ENCODE measurements at places on chromosomes 7 and 10. TPM values are rescaled to one million over a fixed set of nuclear protein-coding genes. Genes with fewer than 3 reads are reported as not detected.

HGF gene
- 26.5 TPM for total RNA-seq

GRCh38 chr7:140330128-140330527 is 68.2 kb downstream of the SLC37A3 start:
- no peak for DNase-seq

GRCh38 chr10:44647877-44648542 is 263.1 kb upstream of the CXCL12 start:
- DNase-seq = no peak

POLD2 gene
- 60.2 TPM for total RNA-seq

- DNase-seq = no peak
Observed at GRCh38 chr7:134505856-134506255, 21.5 kb upstream of the AKR1B10 start.

- no peak for DNase-seq
Observed at GRCh38 chr10:78552261-78552811, 516.4 kb upstream of the ZMIZ1 start.

DNA sequence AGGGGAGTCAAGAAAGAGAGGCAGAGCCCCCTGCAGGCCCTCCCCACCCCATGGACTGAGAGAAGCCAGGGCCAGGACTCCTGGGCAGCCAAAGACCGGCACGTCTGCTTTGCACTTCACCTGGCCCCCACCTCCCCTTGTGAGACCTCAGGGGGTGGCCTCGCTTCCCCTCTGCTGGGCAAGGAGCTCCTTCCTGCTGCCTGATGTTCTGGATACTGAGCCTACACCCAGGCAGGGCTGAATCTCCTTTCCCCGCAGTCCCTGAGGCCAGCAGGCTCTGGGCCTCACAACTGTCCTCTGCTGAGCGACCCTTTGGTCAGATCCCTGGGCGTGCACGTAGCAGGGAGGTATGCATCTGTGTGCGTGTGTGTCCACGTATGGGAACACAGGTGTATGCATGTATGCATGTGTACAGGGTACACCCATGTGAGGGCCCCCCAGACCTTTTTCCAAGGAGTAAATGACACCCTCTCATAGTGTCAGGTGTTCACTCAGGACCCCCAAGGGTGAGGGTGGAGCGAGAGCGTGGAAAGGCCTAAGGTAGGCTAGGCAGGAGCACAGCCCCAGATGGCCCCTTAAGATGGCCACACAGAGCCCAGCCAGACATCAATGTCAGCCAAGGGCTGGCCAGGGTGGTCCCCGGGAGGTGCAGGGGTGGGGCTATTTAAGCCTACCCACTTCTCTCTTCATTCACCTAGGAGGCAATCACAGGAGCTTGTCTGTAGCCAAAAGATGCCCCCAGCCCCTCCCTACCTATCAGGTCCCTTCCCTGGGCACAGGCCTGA is 1.9 kb upstream of the RET start:
- DNase-seq = no peak

DNA sequence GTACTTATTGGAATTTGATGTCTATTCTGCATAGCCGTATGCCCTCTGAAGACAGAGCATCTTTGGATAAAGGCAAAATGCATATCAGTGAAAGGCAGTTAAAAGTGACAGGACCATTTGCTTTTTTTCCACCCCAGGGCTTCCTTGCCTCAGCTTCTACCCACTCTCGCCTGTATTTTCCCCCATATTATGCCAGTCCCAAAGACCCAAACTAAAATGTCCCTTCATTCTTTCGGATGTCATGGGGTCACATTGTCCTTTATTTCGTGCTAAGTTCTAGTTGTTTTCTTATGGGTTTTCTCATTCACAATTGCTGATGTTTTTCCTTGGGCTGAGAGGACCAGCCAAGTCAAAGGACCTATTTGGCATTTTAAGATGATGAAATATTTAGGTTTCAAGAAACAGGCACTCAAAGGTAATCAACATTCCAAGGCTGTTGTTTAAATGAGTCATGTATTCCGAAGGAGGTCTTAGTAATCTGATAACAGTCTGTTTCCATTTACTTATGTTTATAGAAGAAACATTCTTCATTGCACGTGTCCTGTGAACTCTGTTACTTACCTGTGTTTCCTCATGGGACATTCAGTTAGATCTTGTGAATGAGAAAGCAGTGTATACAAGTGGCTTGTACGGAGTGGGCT is 74.1 kb downstream of the DNAH11 start:
- DNase-seq = no peak

DNA sequence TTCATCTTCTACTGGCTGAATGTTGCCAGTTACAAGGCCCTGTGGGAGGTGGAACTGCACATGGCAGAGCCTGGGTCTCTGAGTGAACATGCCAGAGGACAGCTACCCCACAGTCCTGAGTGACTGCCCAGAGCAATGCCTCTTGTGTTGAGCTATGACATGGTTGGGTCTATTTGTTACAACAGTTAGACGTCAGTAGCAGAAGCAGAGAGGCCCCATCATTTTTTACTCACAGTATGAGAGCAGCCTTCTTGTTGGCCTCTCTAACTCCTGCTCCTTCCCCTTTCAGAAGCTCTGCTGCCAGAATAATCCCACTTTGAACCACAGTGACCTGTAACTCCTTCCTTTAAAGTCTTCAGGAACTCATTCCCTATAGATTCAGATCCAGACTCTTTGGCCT is 30.8 kb upstream of the NRP1 start:
- no peak for DNase-seq

DNA sequence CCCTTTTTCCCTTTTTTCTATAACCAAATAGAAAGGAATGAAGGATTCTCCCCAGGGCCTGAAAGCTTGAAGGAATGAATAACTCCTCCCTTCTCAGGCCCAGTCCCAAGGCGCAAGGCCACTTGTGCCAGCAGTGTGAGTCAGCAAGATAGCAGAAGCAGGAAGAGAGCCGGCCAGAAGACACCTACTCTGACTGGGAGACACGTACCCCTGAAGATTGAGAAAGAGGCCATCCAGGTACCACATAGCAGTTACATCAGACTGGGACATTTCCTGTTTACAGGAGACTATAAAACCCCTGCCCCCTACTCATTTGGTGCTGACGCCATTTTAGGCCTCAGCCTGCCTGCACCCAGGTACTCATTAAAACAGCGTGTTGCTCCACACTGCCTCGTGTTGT is 65.5 kb downstream of the LRRC17 start:
- no peak for DNase-seq

GRCh38 chr10:33556620-33557019 is 222.2 kb upstream of the NRP1 start:
- DNase-seq = no peak

GRCh38 chr7:103141753-103142404 is 7.0 kb downstream of the NAPEPLD start:
- no peak for DNase-seq

- DNase-seq = no peak
Observed at GRCh38 chr10:99010286-99010685, 225.4 kb downstream of the HPSE2 start.

DNA sequence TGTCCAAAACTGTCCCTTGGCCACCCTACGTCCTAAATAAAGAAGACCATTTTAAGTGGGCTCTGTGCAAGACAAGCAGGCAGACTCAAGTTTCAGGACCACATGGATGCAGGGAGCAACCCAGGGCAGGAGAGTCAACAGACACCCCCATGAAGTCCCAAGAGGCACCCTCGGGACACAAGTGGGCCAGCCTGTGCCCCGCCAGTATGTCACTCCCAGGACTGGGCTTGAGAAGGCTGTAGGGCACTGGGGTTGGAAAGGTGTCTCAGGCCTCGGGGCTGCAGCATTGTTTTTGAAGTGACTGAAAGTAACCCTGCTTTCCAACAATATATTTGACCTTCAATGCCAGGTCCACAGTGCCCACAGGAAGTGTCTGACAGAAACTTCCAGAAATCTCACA is 157.4 kb downstream of the TNS3 start:
- no peak for DNase-seq

CUZD1 gene
- total RNA-seq = 0.78 TPM

RARRES2 gene
- total RNA-seq = 259 TPM

- DNase-seq = no peak
Observed at GRCh38 chr7:88310956-88311674, 4.4 kb upstream of the STEAP4 start.

RGR gene
- 0.41 TPM for total RNA-seq

DNA sequence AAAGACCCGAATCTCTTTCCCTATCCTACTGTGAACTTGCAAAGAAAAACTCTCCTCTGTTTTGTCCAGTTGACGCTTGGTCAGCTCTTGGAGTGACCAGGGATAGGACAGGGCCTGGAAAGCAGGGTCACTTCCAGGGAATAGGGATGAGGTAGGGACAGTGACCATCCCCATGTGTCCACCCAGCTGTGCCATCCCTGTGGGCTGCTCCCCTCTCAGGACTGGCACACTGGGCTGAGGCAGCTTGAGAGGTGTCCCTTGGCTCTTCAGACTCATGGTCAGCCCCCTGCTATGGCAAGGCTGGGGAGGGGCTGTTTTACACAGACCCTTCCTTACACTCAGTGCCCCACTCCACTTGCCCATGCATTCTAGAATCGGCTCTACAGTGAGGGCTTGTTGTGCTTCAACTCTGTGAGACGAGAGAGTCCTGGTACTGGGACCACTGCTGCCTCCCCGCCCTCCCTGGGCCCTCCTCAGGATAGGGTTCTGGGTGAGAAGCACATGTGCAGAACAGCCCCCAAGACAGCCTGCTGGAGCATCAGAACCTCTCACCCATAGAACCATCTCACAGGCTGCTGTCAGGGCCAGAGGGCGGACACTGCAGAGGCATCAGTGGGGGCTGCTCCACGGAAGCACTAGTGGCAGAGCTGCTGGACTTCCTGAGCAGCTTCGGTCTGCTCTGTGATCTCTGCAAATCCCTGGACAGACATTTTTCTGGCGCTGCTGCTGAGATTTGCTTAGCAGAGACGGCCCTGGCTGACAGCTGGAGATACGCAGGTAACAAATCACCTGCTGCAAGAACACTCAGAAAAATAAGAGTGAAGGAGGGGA is 202.8 kb upstream of the CXCL12 start:
- DNase-seq = no peak

GRCh38 chr10:102113956-102114857 is 6.0 kb downstream of the LDB1 start:
- DNase-seq = peak; percentile 69

DNA sequence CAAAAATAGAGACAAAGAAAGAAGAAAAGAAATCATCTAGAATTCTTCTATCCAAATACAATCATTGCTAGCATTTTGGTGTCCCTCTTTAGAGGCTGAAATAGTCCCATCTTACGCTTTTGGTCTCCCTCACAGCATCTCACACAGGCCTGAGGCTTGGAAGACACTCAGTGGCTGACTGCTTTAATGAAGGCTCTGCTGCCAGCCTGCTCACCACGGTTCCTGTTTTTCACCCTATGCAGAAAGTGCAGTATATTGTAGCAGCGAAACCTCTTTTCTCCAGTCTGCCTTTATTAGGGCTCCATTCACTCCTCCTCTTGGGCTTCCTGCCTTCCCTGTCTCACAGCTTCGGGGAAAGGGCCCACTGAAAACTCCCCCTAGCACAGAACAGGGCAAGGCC is 102.2 kb downstream of the JCAD start:
- no peak for DNase-seq

- no peak for DNase-seq
Observed at GRCh38 chr10:99484626-99485581, 47.8 kb upstream of the NKX2-3 start.

DNA sequence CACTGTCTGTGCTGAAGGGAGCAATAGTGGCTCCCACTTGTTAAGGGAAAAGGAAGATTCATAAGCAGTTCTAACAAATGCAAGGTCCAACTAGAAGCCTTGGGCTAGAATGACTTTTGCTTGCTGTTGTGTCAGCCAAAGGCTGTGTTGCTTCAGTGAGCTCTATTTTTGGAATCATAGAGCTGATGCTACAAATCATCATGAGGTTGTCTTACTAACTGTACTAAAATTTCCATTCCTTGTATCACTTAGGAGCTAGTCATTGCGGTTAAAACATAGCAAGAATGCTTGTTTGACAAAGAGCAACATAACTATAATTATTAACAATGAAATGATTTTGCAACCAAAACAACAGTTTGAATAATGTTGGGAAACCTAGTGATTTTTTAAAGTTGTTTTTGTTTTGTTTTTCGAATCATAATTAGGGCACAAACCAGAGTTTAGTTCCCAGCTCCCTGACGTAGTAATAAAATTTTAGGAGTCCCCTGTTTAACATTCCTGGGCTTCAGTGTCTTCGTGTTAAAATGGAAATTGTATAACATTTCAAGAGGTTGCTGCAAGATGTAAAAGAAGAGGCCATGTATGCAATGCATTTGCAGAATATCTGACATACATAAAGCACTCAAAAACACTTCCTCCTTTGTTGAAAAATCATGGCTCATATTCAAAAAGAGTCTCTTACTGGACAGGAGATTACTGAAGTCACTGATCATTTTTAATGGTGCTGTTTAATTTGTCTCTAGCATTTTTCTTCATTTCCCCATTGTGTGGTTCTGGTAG is 183.4 kb downstream of the MACC1 start:
- DNase-seq = no peak

DNA sequence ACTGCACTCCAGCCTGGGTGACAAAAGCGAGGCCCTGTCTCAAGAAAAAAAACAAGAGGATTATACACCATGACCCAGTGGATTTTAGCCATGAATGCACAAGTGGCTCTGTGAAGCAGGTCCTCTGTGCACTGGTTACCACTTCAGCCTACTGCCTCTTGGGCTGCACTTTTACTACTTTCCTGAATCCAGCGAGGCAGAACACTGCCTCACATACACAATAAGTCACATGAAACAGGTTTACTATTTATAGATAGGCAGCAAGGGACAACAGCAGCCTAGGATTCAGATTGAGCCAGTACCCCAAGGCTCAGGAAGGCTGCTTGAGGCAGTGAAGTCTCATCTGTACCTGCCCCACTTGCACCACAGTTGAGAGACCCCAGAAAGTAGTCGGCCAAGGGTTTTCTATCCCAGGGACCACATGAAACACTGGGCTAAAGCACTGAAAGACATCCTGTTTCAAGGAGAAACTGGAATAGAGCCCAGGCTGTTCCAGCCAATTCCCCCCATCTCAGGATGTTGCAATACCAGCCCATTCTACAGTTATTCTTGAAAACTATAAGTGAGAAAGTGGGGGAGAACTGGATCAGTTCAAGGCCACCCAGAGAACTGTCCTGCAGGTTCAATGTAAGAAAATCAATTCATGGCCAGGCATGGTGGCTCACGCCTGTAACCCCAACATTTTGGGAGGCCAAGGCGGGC is 10.3 kb upstream of the OGDH start:
- no peak for DNase-seq

- no peak for DNase-seq
Observed at GRCh38 chr7:68206946-68207485, 1210.4 kb downstream of the TYW1 start.

DNA sequence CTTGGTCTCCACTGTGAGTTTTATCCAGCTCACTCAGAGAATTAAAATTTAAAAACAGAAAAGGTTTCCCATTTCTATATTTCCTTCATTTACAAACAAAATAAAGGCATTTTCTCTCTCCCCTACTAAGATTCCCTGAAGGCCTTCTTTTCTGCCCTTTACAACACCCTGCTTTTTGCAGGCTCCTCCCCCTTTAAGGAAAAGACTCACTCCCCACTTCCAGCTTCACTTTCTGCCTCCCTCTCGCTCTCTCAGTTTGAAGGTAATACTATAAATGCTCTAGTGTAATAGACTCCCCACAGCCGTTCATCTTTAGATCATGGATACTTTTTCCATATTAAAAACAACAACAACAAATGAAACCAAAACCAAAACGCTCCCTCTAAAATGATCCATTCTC is 53.3 kb downstream of the CDHR3 start:
- no peak for DNase-seq

TACC2 gene
- 236 TPM for total RNA-seq

NXPH1 gene
- total RNA-seq = not detected

GRCh38 chr7:139777133-139777891 is 486 bp downstream of the HIPK2 start:
- DNase-seq = peak; percentile 72
